A549 treated with GW870086 at 1 μM for 4 hours (cell line): ENCODE measurements at places on chromosomes 6 and 20. TPM values are rescaled to one million over a fixed set of nuclear protein-coding genes. Genes with fewer than 3 reads are reported as not detected.

BHLHE23 gene
- not detected in 5 replicates for total RNA-seq

SLC4A11 gene
- total RNA-seq, result 7.9 to 10.2 TPM (median 9.2 TPM) in 5 replicates

WFDC6 gene
- not detected in 5 replicates for total RNA-seq

RAB32 gene
- 37.5 to 44.7 TPM (median 42.7 TPM) in 5 replicates for total RNA-seq

FGD2 gene
- not detected in 5 replicates for total RNA-seq

HS3ST5 gene
- not detected in 5 replicates for total RNA-seq

RSPH4A gene
- 0.19 to 0.27 TPM (median 0.24 TPM) in 5 replicates for total RNA-seq

CTCFL gene
- not detected in 5 replicates for total RNA-seq

IL20RA gene
- total RNA-seq, result 0.03 to 0.06 TPM in 2 of 5 replicates, not detected in the others

HTR1E gene
- total RNA-seq, result not detected in 5 replicates

GJA1 gene
- total RNA-seq, result 47.2 to 78.9 TPM (median 69.8 TPM) in 5 replicates
